CD8-positive, alpha-beta T cell (primary cell): ENCODE measurements at places on chromosomes 3 and 15.

GRCh38 chr3:10093678-10094077, 14.4 kb downstream of the FANCD2OS start:
- no peak for DNase-seq

- no peak for DNase-seq
Observed at GRCh38 chr3:137768361-137769321, 4.5 kb downstream of the SOX14 start.

GRCh38 chr3:168001244-168001643, 94.5 kb downstream of the GOLIM4 start:
- no peak for DNase-seq

GRCh38 chr15:59371458-59372351, 966 bp downstream of the MYO1E start:
- peak; percentile 23 for DNase-seq

DNA sequence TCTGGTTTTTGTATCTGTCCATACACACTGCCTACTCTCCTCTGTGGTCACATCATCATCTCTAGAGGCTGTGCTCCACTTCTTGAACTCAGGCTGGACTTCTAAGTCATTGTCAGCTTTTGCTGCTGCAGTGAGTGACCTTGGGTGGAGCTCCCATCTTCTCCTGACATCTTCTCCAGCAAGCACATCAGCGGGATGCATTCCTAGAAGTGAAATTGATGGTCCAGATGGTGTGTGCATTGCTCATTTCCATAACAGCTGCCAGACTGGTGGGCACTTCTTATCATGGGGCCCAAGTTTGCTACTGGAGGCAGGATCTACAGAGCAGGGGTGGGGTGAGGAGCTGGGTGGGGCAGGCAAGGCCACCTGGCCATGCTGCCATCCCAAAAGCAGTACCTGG, 109.9 kb downstream of the DNAJB8 start:
- no peak for DNase-seq

DNA sequence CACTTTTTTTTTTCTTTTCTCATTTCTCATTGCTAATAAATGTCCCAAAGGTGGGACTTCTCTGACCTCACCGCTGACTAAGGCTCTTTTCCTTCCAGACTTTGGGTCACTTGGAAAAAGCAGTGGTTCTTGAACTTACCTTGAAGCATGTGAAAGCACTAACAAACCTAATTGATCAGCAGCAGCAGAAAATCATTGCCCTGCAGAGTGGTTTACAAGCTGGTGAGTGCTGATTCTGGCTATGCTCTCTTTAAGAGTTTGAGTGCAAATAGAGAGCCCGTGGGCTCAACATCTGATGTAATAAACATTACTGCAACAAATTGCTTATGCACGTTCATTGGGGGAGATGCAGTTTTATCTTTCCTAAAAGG, 2.0 kb downstream of the BHLHE40 start:
- no peak for DNase-seq

- peak; percentile 45 for DNase-seq
Observed at GRCh38 chr3:59978979-59979378, 929.2 kb upstream of the CFAP20DC start.

DNA sequence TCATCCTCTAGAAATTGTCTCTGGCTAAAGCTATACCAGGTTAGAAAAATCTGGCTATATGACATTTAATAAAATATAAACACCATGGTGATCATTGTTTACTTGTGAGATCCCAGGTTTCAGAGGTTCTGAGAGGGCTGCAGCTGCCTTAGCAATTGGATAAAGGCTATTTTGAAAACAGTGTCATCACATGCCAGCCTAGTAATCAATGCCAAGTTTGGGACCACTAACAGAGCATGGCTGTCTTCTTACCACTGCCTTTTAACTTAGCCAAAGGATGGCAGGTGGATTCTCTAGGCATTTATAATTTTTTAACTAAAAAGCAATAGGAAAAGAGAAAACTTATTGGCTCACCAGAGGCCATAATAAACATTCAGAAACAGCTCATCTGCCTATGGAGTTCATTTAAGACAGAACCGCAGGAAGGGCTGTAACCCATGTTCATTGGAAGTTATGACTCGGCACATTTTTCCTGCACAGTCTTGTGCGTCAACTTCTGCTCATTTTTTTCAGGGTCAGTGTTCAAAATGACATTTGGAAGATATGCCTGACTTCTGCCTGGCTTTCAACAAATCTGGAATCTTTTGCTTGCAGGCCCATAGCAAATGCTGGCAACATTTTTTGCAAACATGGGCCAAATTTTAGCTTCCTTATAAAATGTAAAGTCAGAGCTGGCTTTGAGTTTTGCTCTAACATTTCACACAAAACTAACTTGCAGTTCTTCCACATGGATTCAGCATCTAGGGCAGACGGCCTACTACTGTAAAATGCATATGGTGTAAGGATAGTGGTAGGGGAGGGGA, 476.0 kb upstream of the TBL1XR1 start:
- DNase-seq: no peak

DNA sequence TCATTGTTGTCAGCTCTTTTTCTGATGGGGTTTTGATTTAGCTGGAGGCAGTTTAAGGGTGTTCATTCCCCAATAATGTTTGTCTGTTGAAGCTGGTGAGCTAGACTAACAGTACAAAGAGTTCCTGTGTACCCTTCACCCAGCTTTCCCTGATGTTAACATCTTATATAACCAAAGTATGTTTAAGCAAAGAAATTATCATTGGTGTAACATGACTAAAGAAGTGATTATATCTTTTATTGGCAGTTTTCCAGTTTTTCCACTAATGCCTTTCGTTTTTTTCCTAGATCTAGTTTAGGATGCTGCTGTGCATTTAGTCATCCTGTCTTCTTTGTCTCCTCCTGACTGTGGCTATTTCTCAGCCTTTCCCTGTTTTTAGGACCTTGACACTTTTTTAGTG, 165.6 kb downstream of the LPP start:
- DNase-seq: no peak

DNA sequence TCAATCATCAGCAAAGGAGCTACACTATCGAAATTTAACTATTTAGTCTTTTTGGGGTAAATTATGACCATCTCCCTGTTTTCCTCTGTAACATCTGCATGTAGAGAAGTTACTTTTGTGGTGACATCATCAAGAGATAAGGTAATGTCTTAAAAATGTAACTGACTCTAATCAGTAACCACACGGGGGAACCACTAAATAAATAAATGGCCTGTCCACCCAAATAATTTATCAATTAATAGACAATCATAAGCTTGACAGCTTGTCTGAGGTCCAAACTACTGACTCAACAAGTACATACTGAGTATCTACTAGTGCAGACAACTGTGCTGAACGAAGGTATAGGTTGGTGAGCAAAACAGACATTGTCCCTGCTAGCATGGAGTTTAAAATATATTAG, 219.3 kb downstream of the SLC9A9 start:
- DNase-seq: no peak

DNA sequence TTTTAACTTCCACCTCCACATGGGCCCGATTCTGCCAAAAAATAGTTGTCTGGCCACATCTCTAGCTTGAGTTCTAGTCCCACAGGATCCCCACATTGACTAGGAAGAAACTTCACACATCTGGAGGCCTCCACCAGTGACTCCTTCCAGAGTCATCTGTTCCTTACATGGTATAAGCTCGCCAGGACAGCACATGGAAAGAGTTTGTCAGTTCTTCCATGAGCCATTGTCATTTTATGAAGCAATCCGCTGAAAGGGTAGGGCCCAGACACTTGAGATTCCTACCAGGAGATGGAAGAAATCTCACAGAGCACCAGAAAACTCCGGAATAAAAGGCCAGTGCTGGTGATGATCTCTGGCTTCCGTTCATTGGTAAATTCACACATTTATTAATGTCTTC, 350.5 kb upstream of the ICE2 start:
- DNase-seq: no peak

DNA sequence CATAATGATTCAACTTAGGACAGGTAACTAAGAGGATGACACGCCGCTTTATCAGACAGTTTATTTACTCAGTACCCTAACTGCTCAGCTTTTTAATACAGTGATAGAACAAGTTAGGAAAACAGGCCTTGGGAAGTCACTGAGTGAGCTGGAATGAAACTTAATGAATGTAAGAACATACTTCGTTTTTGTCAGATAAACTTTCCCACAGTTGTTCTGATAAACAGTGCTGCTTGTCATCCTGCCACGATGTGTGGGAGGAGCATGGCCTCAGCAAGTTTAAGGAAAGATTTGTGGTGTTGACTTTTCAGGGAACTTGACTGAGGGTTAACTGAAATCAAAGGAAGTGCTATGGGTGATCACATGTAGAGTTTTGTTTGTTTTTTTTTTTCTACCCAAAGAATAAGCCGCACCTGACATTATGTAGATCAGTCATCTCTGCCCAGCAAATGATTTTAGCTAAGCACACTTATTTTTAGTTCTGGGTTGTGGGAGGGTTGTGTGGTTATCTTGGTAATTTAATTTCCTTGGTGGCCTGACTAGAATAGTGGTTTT, 5.6 kb upstream of the P2RY14 start:
- no peak for DNase-seq

DNA sequence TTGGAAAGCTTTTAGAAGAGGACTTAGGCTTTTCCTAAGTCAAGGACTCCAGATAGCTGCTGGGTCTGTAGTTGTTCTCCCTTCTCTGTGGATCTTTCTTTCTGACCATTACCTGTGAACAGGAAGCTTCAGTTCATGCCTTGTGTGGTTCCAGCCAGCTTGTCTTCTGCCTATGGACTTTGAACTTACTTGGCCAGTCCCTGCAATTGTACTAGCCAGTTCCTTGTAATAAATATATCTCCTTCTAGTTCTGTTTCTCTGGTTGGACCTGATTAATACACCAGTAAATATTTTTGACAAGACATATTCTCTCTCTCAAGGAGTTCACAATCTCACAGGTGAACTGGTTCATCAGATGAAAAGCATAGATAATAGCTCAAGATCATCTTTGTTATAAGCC, 341.3 kb upstream of the DPPA4 start:
- DNase-seq: no peak

DNA sequence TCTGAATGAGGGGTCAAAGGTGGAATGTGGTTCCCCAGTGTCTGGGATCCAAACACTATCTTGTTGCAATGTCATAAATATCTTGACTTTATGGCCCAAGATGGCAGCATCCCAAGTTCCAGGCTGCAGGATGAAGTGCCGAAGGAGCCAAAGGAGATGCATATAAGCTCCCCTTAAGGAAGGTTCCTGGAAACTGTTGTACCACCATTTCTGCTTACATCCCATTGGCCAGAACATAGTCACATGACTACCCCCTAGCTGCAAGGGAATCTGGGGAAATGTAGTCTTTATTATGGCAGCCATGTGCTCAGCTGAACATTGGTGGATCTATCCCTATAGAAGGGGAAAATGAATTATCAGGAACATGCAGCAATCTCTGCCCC, 54.3 kb downstream of the BDH1 start:
- no peak for DNase-seq

- DNase-seq: no peak
Observed at GRCh38 chr3:171023566-171023965, 3.0 kb downstream of the SLC2A2 start.

DNA sequence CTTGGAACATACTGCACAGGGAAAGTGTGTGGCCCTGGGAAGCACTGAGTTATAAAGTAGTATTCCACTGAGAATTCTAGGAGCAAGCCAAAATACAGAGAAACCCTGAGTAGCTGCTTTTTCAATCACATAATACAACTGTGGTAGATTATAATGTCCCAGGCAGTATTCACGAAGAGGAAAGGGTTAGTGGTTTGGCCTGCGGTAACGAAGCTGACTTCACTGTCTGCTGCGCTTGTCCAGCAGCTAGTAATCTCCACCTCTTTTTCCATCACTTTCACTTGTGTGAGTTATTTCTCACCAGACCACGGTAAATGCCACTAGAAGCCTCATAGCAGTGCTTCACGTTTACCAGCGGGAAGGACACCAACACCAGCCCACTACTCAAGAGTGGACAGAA, 34.4 kb downstream of the RPL39L start:
- DNase-seq: no peak

- DNase-seq: no peak
Observed at GRCh38 chr3:138396752-138397410, 37.5 kb upstream of the ESYT3 start.

GRCh38 chr3:170532573-170532972, 53.3 kb downstream of the SLC7A14 start:
- no peak for DNase-seq

DNA sequence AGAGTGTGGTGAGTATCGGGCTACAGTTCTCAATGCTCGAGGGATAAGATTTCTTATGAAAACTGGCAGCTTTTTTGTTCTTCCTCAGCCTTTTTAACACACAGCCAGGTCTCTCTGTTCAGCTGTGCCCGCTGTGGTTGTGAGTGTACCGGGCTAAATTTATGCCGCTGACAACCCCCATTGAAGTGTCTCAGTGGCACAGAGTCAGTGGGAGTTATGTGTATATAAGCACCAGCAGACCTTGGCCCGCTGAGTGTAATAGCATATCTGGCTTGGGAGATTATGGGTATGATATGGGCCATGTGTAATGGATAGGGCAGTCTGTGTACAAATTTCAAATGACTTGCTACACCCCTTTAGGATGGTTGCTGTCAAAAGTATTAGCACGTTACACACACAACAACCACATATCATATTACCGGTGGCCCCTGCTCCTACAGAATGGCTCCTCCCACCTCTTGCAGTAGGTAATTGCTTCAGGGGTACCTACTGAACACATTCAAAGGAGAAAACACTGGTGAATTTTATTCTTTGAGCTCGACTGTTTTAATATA, 26.9 kb upstream of the NR2F2 start:
- no peak for DNase-seq

DNA sequence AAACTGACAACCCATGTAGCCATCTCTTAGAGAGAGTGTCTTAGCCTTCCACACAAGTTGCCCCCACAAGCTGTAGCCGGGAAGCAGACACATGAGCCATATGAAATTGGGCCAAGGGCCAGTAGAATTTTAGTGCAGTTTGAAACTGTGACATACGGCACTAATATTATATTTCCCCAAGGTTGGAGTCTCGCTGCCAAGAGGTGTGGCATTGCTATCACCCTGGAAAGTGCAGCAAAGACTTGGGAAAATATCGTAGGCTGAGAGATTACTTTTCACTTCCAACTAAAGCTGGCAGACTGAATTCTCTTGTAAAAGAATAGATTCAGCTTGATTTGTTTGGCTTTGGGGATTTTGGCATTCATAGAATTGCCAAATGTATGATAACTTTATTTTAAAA, 89.2 kb downstream of the ECT2 start:
- no peak for DNase-seq

DNA sequence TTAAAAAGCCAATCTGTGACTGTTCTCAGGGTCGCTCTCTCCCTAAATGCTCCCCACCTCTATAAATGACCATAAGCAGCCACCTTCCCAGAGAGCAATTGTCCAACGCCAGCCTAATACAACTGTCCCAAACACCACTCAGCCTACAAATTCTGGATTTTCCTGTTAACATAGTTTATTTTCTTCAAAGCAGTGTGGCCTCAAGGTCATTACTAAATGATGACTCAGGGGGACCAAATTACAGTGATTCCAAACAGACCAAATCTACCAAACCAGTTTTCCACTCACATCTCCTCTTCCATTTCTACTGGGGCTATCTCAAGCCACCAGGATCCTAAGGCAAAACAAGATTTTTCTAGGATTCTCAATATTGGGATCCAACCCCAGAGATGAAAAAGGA, 22.5 kb downstream of the HEXA start:
- no peak for DNase-seq

GRCh38 chr15:49979705-49980382, 139.2 kb downstream of the ATP8B4 start:
- DNase-seq: no peak

GRCh38 chr15:56984681-56985481, 66.4 kb downstream of the TCF12 start:
- DNase-seq: no peak
